ENCODE measurements at places on chromosomes 7 and 10.

DNA sequence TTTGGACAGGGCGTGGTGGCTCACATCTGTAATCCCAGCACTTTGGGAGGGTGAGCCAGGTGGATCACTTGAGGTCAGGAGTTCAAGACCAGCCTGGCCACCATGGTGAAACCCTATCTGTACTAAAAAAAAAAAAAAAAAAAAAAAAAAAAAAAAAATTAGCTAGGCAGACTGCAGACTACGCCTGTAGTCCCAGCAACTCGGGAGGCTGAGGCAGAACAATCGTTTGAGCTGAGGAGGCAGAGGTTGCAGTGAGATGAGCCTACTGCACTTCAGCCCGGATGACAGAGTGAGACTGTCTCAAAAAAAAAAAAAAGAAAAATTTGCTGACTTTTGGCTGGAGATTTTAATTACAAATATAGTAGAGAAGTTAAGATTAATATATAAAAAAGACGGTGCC lies 104.0 kb downstream of the HIPK2 start:
- ATAC-seq: no peak

DNA sequence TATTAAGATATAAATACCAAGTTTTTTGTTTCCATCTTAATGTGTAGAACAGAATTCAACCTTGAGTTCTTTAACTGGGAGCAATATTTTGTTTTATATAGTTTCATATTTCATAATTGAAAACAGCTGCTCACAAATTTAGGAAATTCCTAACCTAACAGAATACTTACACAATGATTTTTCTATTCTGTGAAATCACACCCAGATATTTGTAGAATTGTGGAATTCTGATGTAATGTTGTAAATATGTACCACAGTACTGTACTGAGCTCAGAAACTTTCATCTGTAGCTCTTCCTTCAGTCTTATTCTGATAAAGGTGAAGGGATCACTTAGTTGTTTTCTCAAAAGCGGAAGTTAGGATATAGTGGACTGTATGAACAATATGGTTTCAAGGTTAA lies 143.4 kb upstream of the GLI3 start:
- no peak for ATAC-seq

- ATAC-seq: no peak
These were observed 401.9 kb upstream of the PHF14 start for GRCh38 chr7:10571759-10572158.

GRCh38 chr10:46557319-46558121 lies 1.1 kb upstream of the GPRIN2 start:
- ATAC-seq: no peak

DNA sequence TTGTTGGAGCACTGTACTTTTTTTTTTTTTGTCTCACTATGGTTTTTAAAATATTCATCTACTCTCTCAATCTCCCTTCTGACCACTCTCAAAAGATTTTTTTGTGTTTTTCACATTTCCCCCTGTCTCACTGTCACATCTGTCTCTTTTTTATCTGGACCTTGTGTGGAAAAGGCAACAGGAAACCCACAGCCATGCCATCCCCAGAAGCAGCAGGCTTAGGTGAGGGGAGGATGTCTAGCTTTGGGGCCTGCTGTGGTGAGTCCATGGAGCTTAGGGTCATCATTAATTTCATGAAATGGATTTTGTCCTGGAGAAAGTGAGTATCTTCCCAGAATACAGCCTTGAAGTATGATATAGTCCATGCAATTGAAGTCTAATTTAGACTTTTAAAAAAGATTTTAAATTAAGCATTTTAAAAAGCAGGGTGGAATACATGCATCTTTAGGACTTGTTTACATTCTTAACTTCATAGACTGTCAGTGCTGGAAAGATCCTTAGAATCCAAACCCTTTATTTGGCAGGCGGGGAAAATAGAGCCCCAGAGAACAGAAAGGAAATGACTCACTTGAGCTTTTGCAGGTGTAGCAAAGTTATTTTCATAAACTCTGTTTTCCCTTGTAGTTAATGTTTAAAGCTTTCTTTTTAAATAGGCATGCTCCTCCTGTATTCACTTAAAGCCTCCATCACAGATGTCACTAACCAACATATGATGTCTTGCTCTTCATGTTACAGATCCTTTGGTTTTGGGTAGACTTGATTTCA lies 25.1 kb downstream of the MINDY4 start:
- no peak for ATAC-seq

DNA sequence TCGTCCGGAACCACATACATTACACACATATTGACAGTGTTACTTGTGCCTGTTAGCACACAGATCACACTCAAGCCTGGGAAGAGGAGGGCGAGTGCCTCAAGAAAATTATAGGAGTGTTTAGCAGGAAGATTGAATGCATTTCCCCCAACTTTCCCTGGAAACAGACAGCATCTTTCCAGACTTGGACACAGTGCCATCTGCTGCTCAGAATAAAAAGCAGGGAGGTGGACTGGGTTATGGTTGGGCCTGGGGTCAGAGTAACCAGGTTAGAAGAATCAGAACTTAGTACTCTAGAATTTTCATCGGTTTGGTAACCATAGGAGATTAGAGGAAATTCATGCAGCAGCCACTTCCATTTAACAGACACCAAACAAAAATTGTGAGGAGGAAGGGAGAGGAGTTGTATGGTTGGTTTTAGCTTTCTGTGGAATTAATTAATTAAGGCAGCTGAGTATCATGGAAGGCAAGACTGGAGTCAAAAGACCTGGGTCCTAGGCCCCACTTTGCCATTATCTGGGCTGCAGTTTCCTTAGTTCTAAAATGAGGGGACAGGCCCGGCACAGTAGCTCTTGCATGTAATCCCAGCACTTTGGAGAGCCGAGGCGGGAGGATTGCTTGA lies 43.4 kb upstream of the OPTN start:
- ATAC-seq: no peak

GRCh38 chr10:121268363-121268762 lies 329.9 kb downstream of the FGFR2 start:
- no peak for ATAC-seq

DNA sequence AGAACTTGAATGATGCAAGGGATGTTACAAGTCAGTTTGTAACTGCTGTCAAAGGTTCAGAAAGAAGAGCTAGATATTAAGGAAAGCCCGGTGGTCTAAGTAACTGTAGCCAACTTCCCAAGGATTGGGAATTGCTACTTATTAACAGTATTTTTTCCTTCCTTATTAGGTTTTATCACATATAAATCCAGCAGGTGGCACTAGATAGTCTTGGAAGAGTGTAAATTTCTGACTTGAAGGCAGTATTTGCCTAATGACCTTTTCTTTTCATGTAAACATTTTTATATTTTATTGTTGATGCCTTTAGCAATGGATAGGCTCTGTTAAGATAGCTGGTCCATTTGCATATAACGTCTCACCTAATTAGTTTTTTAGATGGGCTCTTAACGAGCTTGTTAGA lies 51.2 kb downstream of the ANLN start:
- no peak for ATAC-seq

DNA sequence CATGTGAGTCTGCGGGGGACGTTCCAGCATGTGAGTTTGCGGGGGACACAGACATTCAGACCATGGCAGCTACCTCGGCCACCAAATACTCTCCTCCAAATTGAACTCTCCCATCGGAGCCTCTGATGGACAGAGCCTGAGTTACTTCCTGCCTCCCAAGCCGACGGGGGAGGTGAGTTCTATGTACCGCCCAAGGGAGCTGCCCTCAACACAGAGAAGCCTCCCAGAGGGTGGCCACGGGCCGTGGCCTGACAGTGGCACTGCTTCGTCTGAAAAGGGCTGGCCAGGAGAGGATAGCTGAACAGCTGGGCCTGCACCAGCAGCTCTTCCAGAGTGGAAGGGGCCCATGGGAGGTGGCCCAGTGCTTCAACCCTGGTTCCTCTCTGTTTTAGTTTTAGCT lies 274.5 kb upstream of the PPP2R2D start:
- ATAC-seq: no peak

GRCh38 chr7:27116962-27117886 lies 13.3 kb downstream of the HOXA4 start:
- ATAC-seq: no peak

DNA sequence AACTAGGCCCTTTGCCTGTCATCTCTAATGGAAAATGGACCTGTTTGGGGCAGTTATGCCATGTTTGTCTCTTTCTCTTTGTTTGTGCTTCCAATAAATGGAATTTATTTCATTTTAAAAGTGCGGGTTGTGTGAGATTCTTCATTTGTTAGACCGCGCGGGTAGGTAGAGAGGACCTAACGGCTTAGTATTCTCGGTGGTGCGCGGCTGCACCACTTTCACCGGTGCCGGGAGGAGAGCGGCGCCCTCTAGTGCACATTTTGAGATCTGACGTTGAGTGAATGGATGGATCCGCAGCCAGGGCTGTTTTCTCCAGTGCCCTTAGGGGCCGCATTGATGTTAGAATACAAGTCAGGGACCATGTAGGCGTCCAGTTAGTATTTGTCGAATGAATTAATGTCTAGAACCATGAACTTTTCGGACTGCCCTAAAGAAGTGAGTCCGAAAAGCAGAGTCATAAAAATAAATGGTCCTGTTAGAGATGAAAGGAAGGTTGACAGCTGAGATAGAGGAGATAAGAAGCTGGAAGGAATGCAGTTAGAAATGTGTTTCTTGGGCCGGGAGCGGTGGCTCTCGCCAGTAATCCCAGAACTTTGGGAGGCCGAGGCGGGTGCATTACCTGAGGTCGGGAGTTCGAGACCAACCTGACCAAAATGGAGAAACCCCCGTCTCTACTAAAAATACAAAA lies 29.3 kb upstream of the GIMAP8 start:
- peak; percentile 90 for ATAC-seq

- no peak for ATAC-seq
These were observed 47.4 kb downstream of the ORC5 start for GRCh38 chr7:104160375-104160774.

DNA sequence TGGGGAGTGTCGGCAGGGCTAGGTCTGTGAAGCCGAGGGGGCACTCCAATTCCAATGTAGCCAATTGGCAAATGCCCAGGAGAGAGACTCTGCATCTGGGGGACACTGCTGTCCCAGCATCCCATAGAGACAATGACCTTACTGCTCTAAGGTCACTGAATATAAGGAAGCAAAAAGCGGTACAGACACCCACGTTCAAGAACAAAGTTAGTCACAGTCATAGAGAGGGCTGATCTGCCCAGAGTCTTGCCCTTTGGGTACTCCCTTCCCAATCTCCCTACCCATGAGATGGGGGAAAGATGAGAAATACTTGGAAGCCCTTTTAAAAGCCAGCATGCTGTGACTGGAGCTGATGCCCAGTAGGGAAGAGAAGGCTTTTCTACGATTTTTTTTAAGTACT lies 76.3 kb upstream of the GSDME start:
- ATAC-seq: no peak

DNA sequence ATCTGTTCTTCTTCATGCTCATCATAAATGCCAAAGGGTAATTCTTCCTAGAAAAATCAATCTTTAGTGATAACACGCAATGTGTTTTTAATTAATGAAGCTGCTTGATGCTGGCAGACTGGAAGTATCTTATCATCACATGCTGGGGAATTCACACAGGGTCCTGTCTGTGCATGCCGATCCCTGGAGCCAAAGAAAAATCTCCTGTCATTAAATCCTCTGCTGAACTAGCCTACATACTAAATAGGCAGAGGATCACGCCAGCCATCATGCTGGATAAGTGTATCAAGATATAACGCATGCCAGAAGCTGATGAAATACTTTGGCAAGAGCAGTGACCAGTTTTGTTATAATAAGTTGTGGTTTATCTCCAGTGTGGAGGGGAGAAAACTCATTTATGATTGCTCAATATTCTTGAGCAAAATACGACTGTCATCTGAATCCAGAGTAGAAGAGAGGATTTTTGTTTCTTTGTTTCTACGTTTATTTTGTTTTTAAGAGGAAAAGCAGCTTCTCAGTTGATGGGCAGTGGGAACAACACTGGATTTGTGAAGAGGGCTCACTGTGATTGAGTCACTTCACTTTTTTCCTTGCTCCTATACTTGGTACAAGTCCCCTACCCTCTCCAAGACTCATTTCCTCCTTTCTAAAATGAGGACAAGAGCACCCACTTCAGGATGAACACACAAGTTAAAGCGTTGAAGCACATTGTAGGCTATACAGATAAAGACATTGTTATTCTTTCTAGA lies 649.1 kb downstream of the TNS3 start:
- ATAC-seq: peak; percentile 68

GRCh38 chr10:62502995-62503613 lies 128.9 kb downstream of the ZNF365 start:
- ATAC-seq: no peak

GRCh38 chr10:95176101-95176500 lies 17.9 kb upstream of the ACSM6 start:
- no peak for ATAC-seq

DNA sequence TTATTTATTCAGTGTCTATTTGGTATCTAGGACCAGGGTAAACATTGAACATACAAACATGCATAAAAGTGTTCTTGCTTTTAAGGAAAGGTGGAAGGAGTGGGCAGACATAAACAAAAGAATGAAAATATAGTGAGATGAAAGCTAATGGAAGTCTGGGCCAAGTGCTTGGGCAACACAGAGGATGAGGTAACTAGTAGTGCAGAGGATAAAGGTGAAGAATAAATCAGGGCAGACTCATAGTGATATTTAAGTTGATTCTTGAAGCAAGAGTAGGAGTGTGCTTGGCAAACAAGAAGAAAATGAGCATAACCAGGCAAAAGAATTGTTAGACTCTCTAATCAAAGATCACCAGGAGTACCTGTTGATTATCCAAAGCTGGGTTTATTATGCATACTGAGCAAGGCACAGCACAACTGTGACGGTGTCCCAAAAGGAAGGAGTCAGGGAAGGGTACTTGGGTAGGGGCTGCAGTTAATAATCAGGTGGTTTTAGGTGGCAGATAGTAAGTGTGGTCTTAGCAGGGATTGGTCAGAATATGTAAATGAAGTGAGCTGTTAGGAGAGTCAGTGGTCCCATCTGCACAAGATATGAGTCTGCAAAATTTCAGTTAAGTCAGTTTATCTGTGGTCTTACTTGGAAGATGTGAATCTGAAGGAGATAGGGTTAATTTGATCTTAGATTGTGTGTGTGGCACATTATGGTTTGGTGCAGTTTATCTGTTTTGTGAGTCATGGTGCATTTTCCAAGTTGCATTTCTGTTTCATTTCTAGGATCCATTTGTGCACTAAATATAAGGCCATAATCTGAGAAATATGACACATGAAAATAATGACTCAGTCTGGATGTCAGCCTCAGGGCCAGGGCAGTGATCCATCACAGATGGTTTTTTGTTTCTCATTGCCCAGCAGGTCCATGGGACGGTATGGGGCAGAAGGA lies 30.6 kb upstream of the TAX1BP1 start:
- no peak for ATAC-seq

GRCh38 chr10:6025683-6026255 lies 36.4 kb downstream of the IL2RA start:
- ATAC-seq: no peak

DNA sequence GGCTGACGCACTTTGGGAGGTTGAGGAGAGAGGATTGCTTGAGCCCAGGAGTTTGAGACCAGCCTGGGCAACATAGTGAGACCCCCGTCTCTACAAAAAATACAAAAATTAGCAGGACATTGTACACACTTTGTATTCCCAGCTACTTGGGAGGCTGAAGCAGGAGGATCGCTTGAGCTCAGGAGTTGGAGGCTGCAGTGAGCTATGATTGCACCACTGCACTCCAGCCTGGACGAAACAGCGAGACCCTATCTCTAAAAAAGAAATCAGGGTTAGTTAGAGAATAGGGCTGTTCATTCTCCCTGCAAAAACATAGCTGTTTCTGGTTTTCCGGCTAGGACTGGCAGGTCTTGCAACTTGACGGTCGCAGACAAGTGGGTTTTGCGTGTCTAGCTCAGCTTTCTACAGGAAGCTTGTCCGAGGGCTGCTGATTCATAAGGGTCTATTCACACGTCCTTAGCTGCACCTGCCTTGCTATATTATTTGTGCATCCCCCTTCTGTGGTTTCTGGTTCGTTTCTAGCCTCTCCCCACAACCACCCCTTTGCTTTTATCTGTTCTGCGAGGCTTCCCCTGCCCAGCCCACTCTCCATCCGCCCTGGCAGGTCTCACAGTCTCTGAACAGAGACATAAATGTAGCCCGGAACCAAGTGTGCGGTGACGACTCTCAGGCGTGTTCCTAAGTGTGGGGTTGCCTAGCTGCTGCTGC lies 10.7 kb downstream of the AMZ1 start:
- no peak for ATAC-seq

Data from esophagus mucosa (tissue), 1 donor.